ENCODE measurements at places on chromosomes 12 and 14. TPM values are rescaled to one million over a fixed set of nuclear protein-coding genes. Genes with fewer than 3 reads are reported as not detected.

The RAB15 gene
- 7.8 TPM for total RNA-seq

The CDCA3 gene
- 3.3 TPM for total RNA-seq

The COX8C gene
- total RNA-seq, result not detected

The SLC7A7 gene
- 10.2 TPM for total RNA-seq

The OASL gene
- 0.49 TPM for total RNA-seq

The GYS2 gene
- total RNA-seq, result not detected

The ITGA5 gene
- 326 TPM for total RNA-seq

The SMCO3 gene
- total RNA-seq, result not detected

The TTC8 gene
- 39.6 TPM for total RNA-seq

The RIMBP2 gene
- under 0.01 TPM for total RNA-seq

The OVCH1 gene
- total RNA-seq, result not detected

The PLCZ1 gene
- not detected for total RNA-seq

The ANG gene
- total RNA-seq, result 8.4 TPM

The SLC2A13 gene
- total RNA-seq, result 14.6 TPM

The PTPRQ gene
- 2.2 TPM for total RNA-seq
